COLO829 (cell line): ENCODE measurements at places on chromosomes 6 and 20.

DNA sequence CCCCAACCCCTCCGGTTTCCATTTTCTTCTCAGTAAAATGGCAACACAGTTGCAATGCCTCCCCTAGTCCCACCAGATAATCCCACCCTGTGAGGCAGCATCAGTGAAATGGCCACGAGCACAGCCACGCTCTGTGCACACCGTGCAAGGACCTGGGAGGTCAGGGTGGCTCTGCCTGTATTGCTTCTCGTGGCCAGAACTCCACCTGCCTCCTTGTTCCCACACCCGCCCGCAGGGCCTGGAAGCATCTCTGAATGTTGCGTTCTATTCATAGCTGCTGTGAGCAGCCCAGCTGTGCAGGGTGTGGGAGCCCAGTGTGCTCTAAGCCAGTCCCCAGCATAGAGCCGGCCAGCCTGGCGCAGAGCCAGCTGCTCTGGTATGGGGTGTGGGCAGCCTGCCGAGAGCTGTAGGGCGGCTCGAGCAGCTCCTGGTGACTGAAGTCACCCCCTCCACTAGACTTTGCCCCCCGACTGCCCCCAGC lies 161.1 kb downstream of the DLL1 start:
- no peak for DNase-seq

DNA sequence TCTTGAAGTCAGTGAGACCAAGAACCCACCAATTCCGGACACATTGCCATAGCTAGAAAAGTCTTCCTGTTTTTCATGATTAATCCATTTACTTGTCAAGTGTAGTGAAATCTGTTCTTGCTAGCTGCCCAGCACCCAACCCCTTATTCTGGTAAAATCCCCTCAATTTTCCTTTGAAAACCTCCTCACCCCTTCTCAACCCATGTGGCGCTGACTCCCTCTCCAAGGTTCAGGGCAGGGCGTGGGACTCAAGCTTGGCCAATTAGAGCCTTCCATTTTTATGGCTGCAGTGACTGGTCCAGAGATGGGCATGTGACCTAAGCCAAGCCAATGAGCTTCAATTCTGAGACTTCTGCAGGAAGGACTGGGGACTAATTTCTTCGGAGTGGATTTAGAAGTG lies 9.8 kb upstream of the ZBP1 start:
- no peak for DNase-seq

- no peak for DNase-seq
Measured at GRCh38 chr20:51643390-51643789, 100.9 kb upstream of the NFATC2 start.

DNA sequence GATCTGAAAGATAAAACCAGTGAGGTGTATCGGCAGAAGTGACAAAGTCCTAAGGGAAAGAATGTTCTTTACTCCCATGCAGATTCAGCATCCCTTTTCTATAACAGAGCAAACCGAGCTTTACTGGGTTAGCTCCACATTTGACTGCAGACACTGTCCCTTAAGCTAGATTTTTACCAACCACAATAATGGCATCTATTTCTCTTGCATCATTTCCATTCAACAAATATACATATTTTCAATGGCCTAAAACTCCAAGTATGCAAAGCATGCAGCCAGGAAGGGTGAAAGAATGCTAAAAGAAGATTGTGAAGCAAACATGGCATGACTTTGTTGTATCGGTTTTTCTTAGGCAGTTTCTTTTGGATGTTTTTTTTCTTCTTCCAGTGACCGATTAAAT lies 255.4 kb downstream of the OGFRL1 start:
- DNase-seq = no peak

DNA sequence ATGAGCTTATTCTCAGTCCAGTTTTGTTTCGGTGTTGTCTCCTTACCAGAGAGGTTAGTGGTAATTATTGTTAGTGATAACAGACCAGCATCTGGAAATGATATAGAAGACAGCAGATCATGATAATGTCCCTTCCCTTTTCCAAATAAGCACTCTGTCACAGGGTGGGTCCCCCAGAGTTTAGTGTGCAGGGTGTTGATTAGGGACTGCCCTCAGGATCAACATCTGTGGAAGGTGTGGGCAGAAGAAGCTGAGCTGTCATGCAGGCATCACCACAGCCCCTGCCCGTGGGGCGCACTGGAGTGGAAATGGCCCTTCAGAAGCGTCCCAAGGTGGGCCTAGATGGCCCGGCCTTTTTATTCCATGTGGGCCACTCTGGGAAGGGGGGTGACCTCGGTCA lies 67.6 kb upstream of the DTNBP1 start:
- no peak for DNase-seq
